ENCODE measurements at places on chromosomes 1 and 21.

GRCh38 chr1:111424281-111424680, 3.3 kb downstream of the OVGP1 start:
- DNase-seq = no peak

DNA sequence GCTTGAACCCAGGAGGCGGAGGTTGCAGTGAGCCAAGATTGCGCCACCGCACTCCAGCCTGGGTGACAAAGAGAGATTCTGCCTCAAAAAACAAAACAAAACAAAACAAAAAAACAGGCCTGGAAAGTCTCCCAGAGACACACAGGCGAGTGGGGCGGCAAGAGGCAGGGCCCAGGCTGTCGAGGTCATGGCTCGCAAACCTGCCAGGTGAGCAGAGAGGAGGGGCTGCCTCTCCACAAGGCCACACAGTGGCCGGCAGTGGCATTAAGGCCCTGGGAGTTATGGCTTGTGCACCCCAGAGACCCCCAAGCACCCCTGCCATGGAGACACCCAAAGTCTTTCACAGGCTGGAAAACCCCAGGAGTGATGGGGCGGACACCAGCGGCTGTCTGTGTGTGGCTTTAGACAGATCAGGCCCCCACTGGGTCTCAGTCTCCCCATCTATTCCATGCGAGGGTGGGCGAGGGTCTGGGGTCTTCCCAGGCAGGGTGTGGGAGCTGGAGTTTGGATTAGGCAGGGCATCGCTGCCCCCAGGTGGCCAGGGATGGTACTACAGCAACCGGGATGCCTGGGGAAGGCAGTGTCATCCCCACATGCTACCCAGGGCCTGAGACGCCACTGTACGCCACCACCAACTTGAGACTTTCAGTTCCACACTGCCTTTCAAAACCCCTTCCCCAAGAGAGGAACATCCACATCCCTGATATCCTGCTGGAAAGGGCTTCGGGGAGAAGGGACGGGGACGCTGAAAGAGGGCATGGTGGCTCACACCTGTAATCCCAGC, 7.3 kb upstream of the CTRC start:
- DNase-seq = peak; percentile 82

- DNase-seq = no peak
Observed at GRCh38 chr1:228317411-228317828, 89.2 kb downstream of the TRIM11 start.

DNA sequence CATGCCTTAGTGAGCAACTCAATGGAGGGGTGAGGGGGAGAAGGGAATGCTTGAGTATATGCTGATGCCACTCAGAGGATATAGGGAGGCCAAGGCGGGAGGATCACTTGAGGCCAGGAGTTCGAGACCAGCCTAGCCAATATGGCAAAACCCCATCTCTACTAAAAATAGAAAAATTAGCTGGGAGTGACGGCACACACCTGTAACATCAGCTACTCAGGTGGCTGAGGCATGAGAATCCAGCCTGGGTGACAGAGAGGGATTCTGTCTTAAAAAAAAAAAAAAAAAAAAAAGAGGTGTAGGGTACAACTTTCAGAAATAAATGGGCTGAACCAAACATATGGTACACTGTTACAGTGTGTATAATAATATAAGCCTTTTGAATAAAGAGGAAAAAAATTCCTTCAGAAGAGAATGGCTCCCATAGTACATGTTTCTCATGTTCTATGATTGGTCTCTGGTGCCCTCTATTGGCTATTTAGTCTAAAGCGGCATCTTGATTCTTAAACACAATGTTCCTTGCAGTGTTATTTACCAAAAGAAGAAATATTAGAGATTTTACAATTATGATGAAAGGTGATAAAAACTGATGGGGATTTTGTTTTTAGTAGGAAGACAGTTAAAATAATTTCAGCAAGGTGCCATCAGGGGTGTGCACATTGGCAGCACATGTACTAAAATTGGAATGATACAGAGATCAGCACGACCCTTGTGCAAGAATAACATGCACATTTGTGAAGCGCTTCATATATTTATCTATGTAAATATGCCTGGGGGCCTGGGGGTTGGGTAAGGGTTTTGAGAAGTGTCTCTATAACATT, 109.8 kb downstream of the PATJ start:
- DNase-seq = no peak

DNA sequence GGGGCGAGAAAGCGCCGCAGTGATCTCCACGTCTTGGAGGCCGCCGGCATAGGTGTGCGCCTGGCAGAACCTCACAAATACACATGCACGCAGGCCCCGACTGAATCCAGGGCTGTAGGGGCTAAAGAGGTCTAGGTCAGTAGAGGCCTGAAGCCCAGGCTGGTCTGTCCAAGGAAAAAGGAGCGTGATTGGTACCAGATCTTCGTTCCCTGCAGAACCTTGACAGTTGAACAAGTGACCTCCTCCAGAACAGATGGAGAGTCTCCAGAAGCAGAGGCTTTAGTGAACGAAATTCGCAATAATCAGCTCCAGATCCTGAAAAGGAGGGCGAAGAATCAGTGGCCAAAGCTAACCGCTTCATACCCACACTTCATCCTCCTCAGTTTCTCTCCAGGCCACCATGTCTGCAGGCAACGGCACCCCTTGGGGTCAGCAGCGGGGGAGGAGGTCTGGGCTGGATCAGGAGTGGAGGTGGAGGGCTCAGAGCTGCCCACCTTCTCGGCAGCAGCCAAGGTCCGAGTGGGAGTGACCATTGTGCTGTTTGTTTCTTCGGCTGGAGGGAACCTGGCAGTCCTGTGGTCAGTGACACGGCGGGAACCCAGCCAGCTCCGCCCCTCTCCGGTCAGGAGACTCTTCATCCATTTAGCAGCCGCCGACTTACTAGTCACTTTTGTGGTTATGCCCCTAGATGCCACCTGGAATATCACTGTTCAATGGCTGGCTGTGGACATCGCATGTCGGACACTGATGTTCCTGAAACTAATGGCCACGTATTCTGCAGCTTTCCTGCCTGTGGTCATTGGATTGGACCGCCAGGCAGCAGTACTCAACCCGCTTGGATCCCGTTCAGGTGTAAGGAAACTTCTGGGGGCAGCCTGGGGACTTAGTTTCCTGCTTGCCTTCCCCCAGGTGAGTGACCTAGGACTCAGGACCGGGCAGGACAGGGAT, 749 bp upstream of the PEX11B start:
- peak; percentile 85 for DNase-seq

DNA sequence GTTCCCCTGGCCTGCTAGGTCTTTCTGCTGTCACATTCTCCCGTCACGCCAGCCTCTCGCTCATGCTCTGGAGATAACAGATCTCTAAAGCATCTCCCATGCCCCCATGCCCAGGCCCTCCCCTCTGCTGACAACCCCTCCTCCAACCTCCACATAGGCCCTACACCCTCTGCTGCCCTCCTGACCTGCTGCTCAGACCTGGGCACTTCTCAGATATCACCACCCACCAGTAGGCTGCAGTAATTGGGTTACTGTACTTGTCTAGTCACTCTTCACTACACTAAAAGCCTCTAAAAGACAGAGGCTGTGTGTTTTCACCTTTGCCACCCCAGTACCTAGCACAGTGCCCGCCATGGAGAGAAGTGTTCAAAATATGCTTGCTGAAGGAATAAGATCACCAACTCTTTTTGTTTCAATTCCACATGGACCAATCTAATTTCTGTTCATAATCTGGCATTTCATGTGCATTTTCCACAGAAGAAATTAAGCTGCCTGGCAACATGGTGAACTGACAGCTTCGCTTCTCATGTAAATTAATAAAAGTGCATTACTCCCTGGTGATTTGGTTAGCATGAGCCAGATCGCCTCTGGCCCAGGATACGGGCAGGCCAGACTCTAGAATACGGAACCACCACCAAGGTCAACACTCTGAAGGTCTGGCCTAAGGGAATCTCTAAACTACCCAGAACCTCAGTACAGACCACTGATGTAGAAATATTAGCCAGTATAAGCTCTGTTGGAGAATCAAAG, 20.7 kb downstream of the LBR start:
- no peak for DNase-seq

GRCh38 chr1:54254055-54254454, 54.1 kb downstream of the MRPL37 start:
- DNase-seq = no peak

DNA sequence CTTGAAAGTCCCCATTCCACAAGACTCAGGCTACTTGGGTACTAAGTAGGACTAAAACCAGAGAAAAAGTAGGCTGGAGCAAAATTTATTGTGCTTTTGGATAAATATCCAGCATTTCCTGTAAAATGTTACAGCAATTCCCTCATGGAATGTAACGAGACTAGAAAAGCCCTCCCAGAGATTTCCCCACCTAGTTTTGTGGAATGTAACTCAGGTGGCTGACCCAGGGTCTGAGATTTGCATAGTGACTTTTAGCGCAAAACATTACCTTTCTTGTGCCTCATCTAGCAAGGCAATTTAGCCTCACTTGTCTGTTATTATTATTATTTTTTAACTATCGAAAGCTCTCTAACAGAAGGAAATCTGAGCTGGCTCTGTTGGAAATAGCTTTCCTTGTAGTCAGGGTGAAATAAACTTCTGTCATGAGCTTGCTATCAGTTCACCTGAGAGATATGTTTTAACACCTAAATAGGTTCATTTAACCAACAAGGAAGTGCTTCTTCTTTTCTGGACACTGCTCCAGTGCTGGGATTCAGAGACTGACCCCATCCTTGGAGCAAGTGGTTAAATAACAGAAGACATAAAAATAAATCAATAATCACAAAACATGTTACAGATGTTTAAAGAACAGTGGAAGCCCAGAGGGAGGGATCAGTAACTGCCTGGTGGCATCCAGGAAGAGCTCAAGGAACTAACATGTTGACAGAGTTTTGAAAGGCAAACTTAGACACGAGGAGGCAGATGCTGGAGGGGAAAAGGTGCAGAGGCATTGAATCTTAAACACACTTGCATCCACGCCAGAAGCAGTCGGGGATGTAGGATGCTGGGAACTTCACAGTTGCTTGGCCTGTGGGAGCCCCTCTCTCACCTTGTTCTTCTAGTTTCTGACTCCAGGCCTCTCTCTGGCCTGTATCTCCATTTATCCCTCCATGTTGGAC, 68.3 kb upstream of the RHOU start:
- no peak for DNase-seq

DNA sequence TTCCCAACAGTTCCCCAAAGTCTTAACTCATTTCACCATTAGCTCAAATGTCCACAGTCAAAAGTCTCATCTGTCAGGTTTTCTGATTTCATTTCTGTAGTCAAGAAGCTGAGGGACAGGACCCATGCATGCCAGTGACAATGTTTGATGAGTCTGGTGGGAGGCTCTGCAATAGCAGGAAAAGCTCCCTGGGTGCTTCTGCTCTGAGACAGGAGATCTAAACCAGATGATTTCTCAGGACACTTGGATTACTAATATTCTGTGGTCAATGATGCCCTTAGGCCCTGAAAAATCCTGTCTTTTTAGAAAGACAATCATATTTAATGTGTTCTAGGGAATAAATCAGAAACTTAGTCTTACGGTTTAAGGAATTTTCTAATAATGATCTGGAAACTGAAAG, 56.4 kb downstream of the PCBP3 start:
- no peak for DNase-seq

DNA sequence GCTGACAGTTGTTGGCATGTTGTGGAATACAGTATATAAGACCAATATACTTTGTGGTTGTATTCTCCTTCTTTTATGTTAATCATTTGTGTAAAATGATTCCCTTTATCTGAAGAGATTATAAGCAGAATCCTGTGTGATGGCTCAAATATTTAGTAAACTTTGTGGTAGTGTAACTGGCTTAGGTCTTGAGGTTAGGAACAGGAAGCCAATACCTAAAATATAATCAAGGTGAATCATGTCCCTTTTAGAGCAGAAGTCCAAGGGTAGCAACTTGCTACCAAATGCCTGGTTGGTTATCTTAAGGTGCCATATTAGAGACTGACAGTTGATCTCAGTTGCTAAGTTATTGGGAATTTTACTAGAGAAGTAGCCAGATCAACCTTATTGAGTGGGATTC, 398.5 kb upstream of the ADAMTS5 start:
- no peak for DNase-seq

DNA sequence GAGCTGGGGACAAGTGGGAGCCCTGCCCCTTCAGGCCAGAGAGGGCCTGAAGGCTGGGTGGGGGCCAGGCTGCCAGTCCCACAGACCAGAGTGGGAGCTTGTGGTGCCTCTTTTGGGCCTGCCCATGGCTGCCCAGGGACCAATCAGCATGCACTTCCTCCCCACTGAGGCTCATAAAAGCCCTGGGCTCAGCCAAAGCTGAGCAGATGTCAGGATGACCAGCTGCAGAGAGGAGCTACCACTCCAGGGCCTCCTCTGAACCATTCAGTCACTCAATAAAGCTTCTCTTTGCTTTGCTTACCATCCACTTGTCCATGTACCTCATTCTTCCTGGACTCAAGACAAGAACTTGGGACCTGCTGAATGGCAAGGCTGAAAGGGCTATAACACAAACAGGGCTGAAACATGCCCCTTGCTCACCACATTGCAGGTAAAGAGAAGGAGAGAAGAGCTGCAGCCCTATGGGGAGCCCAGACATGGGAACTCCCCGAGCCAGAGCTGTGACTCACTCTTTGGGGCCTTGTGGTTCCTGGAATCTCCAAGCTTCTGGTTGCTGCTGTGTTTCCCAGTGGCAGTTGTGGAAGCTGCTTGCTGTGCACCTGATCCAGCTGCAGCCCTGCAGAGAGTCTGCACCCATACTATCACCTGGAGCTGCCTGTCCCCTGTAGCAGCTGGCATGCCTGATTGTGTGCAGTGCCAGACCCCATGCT, 82.0 kb downstream of the OLFML3 start:
- DNase-seq = no peak

All from tibial artery (tissue), 4 donors.